ENCODE measurements at places on chromosomes 7 and 10.
A peak's percentile ranks its signal among the peaks of the same experiment; 100 is the strongest.

DNA sequence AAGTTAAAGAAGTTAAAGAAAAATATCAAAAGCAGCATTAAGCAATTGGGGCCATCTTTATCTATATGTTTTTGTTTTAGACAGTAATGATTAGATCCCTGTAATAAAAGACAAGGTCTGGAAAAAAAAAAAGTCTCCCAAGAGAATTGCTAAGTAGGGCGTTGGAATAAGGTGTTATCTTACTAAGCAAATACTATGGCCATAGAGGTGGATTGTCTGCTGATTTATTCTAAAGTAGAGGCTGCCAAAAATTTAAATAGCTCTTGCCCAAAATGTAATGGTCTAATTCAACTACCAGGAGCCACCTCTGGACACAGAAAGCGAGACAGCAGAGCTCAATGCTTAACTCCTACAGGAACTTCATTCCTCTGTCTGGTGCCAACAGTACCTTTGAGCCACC lies 71.6 kb downstream of the HERPUD2 start:
- DNase-seq, result no peak

- no peak for DNase-seq
Observed at GRCh38 chr7:128777156-128778123, 1.8 kb upstream of the OPN1SW start.

DNA sequence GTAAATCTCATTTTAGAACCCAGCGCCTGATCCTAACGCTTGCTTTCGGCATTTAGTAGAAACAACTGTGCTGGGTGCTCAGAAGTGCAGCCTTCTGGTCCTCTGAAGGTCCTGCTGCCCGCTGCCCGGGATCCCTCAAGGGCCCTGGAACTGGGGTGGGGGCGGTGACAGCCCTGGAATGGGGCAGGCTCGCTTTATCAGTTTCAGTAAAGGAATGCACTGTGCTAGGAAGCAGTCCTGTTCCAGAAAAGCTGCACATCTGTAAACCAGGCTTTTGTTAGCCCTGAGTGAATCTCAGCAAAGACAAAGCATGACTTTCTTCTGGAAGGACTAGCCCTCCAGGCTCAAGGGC lies 254.6 kb downstream of the TNS3 start:
- DNase-seq, result no peak

DNA sequence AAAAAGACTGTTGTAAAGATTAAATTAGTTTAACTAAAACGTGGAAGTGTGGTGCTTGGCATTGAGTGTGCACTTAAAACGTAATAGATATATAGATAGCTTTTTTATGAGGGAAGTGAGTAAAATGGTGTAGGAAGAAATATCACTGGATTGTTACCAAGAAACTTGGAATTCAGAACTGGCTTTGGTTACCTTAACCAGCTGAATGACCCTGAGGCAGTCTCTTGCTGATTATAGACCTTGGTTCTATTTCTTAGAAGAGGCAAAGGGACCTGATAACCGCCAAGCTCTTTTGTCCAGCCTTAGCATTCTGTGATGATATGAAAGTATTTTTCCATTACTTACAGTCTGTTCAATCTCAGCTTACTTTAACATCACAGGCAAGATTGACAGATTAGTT lies 3.8 kb downstream of the REEP3 start:
- DNase-seq, result no peak

GRCh38 chr10:116768786-116769185 lies 26.4 kb upstream of the HSPA12A start:
- DNase-seq, result no peak

DNA sequence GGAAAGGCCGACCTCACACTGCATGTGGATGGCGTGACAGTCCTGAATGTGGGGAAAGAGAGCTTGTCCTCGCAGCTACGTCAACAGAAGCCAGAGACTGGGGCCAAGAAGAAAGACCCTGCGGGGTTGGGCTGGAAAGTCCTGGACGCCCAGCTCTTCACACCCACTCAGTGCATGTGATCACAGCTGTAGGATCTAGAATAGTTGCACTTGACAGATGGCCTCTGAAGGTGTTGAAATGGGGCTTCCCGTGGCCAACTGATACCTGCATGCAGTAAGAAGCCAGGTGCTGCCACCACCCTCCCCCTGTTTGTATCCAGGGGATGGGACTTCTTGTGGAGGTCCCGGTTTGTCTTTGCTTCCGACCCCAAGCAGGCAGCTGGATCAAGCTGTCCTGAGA lies 34.1 kb upstream of the OCM2 start:
- no peak for DNase-seq

- DNase-seq, result no peak
Observed at GRCh38 chr10:91796331-91797047, 1.7 kb upstream of the TNKS2 start.

GRCh38 chr7:113374955-113375354 lies 256.6 kb upstream of the SMIM30 start:
- DNase-seq, result no peak

DNA sequence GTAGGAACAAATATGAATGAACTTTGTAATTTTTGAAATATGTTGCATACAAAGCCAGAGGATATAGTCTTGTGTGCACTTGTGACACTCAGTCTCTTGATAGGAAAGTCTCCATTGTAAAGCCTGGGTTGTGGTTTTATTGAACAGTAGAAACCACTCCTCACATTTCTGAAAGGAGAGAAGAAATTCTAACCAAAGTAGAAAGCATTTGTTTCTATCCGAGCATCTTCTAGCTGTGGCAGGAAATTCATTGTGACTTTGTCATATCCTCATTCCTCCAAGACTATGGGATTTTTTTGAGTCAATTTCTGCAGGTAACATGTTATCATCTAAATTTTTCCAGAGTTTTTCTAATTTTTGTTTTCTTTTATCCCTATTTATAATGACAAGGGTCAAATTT lies 55.5 kb upstream of the NCF1 start:
- no peak for DNase-seq

- no peak for DNase-seq
Observed at GRCh38 chr10:114691442-114691941, 33.4 kb upstream of the ABLIM1 start.

GRCh38 chr7:115229401-115230105 lies 307.7 kb downstream of the MDFIC start:
- DNase-seq, result no peak

- no peak for DNase-seq
Observed at GRCh38 chr10:129972145-129972965, 8.3 kb upstream of the EBF3 start.

- no peak for DNase-seq
Observed at GRCh38 chr10:34633374-34633773, 181.7 kb downstream of the PARD3 start.

DNA sequence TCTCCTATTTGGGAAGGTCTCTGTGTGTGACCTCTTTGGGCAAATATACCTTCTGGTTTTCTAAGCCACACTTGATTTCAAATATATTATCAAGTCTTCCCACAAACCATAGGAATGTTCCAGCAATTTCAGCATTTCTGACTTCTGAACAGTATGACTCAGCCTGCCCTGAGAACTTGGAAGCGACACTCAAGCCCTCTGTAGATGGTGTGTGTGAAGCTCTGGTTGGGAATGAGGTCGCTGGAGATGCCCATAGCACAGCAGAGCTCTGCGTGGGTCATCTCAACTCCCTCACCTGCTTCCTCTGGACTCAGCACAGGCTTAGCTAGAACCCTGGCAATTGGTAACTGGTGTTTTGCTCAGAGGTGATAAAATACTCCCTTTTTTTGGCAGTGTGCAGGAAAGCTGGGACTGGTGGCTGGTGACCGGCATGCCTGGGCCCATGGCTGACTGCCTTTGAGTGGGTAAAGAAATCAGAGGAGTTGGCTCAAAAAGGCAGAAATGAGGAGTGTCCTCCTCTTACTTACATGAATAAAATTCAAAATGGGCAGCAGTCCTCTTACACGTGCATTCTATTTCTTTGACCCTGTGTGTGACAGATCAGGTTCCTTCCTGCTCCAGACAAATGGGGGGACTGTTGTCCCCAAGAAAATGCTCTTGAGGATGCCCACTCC lies 87.5 kb upstream of the NRP1 start:
- peak; percentile 72 for DNase-seq

DNA sequence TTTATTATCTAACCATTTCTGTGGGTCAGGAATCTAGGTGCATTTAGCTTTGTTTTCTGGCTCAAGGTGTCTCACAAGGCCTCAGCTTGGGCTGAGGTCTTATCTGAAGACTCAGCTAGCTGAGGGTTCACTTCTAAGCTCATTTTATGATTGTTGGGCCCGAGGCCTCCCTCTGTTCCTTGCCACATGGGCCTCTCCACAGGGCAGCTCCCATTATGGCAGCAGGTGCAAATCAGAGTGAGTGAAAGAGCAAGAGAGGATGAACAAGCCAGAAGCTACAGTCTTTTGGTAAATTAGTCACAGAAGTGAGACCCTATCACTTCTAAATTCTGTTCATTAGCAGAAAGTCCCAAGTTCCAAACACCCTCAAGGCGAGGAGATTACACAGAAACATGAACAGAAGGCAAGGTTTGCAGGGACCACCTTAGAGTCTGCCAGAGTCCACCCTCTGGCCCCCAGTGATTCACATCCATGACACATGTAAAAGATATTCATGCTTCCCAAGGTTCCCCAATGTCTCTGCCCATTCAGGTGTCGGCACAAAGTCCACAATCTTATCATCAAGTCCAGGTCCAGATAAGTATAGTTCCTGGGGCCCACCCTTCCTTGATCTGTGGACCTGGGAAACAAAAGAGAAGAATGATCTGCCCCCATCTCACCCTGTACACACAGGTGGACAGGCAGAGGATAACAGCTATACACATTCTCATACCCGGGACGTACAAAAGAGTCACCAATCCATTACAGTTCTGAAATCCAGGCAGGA lies 23.7 kb downstream of the FIGNL1 start:
- no peak for DNase-seq

DNA sequence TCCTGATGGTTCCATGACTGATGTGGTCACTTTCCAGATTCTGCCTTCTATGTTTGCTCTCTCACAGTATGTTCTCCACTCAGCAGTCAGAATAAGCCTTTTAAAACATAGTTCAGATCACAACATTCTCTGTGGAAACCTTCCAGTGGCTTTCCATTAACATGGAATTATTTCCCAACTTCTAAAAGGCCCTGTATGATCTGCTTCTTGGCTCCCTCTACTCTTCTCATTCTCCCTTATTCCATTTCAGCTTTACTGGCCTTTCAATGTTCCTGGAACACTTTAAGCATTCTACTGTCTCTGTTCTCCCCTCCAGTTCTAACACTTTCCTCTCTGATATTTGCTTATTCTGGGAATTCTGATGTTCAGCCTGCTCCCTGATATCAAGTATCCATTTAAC lies 325.6 kb downstream of the THSD7A start:
- DNase-seq, result no peak

DNA sequence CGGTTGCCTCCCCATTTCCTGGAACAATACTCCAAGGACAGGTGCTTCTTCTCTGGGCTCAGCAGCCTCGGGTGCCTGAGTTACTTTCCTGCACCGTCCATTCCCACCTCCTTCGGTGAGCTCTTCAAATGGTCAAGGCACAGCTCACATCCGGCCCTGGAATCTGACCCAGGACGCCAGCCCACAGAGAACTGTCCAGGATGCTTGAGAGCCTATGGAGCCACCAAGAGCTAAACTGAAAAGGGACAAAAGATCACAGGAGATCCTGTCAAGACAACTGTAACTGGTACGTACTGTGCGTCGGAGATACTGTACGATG lies 72.5 kb downstream of the CTBP2 start:
- no peak for DNase-seq

DNA sequence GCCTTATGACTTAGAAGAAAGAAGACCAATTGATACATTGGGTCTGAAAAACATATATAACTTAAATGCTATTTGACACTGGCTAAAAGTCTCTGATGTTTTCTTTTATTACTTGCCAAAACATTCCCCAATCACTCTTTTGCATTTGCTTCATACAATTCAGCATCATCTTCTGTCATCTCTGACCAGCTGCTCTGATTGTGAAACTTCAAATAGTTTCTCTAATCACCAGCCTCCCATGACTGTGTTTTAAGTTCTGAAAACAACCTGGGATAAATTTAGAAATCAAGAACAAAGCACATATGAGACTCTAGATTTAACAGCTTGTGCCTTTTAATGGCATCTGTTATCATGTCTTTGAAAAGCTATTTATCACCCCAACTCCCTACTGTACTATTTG lies 208.4 kb upstream of the KCND2 start:
- no peak for DNase-seq

DNA sequence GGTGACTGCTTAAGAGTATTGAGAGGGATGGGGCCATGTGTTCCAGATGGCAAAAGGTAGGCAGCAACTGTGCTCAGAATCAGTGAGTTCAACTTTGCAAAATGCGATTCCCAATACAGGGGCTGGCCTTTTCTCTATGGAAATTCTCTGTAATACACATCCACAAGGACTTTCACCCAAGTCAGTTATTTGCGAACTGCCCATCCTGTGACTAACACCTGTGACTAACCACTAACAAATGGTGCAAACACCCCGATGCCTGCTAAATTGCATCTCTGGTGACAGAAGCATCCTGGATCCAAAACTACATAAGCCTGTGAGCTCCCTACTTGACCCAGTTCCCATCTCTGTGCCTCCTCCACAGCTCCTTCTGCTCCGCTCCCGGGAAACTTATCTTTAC lies 9.0 kb upstream of the CUZD1 start:
- no peak for DNase-seq

GRCh38 chr10:133126431-133127290 lies 33.4 kb upstream of the KNDC1 start:
- DNase-seq, result no peak

Measured in HTR-8/SVneo (cell line).